ENCODE measurements at places on chromosomes 13 and 19.
A peak's percentile ranks its signal among the peaks of the same experiment; 100 is the strongest.

DNA sequence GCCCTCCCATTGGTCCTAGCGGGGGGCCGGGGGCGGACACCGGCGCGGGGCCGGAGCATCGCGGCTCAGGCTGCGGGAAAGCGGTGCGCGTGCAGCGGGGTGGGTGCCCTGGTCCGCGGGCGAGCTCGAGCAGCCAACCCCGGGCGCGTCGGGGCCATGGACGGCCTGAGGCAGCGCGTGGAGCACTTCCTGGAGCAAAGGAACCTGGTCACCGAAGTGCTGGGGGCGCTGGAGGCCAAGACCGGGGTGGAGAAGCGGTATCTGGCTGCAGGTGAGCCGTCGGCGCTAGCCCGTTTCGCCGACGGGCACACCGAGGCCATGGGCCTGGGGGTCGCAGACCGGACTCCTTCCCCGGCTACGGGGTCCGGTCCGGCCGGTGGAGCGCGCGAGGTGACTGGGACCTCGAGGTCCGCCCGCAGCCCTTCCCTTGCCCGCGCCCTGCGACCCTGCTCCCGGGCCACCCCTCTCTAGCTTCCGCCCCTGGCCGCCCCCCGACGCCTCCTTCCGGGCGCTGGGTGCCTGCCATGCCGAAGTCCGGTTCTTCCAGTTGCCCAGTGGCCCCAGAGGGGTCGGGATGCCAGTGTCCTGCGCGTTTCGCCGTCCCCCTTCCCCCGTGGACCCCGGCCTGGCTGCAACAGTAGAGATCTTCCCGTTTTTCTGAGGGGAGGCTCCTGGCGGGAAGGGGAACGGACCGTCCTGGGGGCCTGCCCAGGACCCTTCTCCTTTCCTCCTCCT, at the start of gene REEP6:
TSS of gene REEP6 (plus strand) at position 68 of the 735 bp plus-strand sequence. CDS start at position 157, 89 bp downstream.
- peak within 1 kb of the TSS; percentile 70 for H3K4me3 ChIP-seq
- no peaks in the 10 kb centered on the region for H3K4me1 ChIP-seq
- no peak for DNase-seq
- peak within 1 kb of the TSS; percentile 8 for H3K27ac ChIP-seq
- H3K36me3 ChIP-seq = no peaks in the 10 kb centered on the region
- peaks cover 8% of the 10 kb centered on the region for H3K27me3 ChIP-seq

DNA sequence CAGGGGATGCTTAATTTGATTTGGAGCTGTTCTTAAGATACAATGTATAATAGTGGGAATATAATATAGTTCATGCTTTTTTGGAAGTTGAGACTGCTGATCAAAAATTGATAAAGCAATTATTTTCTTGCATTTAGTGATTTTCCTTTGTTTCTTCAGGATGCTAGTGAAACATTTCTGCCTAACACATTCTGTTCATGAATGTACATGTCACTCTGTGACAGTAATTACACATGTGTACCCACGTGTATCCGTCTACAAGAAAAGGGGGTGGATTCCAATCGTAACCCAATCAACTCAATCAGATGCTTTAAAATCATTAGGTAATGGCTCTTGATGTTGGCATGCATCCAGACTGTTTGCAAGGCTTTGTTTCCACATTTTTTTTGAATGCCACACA, 5.0 kb upstream of the FRY start:
- no peak overlapping the region for H3K4me3 ChIP-seq
- H3K27ac ChIP-seq = no peak overlapping the region
- DNase-seq = no peak
- H3K27me3 ChIP-seq = no peaks in the 10 kb centered on the region
- H3K4me1 ChIP-seq = peaks cover 6% of the 10 kb centered on the region

DNA sequence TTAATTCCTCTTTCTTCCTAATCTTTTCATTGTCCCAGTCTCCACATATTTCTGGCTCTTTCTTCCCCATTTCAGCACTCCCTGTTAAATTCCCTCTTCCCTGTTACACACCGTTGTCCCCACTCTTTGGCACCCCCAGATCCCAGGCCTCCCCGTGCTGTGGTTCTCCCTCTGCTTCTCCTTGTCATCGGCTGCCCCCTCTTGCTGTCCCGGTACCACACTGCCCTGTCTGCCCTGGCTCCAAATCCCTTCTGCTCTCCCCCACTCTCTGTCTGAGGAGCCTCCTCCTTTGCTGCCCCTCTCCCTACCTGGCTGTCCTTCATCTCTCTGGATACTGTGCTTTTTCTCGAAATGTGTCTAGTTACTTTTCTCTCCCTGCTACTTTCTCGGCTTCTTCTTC, 983 bp downstream of the ZNF415 start:
- H3K27ac ChIP-seq = no peak overlapping the region
- no peak for DNase-seq
- H3K27me3 ChIP-seq = no peaks in the 10 kb centered on the region
- peak overlapping the region; percentile 67 for H3K4me3 ChIP-seq
- H3K36me3 ChIP-seq = no peaks in the 10 kb centered on the region

- H3K27ac ChIP-seq = no peak overlapping the region
- no peaks in the 10 kb centered on the region for H3K4me1 ChIP-seq
- H3K36me3 ChIP-seq = no peaks in the 10 kb centered on the region
- DNase-seq = no peak
These were observed 4.2 kb upstream of the MADCAM1 start for GRCh38 chr19:492091-492531.

- peak within 1 kb of the TSS; percentile 80 for H3K4me3 ChIP-seq
- DNase-seq = peak; percentile 75
- H3K36me3 ChIP-seq = no peaks in the 10 kb centered on the region
- H3K27me3 ChIP-seq = no peaks in the 10 kb centered on the region
- H3K4me1 ChIP-seq = peaks cover 11% of the 10 kb centered on the region
These were observed at the start of gene N4BP2L1 for GRCh38 chr13:32427852-32428580. Gene N4BP2L1 (minus strand): TSS chr13:32428130. CDS start chr13:32428082, 48 bp downstream.

DNA sequence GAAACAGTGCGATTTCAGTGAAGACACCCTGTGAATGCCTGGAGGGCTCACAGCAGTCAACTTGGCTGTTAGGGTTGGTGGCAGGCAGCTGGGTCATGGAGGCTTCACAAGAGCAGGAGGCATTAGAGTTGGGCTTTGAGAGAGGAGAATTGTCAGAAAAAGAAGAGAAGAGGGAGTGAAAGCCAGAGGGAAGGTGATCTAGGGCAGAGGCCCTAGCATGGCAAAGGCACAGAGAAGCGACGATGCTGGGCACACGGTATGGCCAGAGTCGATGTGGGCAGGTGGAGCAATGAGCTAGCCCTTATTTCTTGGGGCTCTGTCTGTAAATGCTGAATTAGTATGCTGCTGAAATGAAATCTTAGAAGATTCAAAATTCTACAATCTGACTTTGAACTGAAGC, 52.6 kb upstream of the OLFM4 start:
- H3K36me3 ChIP-seq = no peaks in the 10 kb centered on the region
- H3K4me3 ChIP-seq = no peak overlapping the region
- no peak for DNase-seq
- H3K27me3 ChIP-seq = no peaks in the 10 kb centered on the region

GRCh38 chr19:51810223-51810622, 15.3 kb downstream of the FPR3 start:
- H3K36me3 ChIP-seq = no peaks in the 10 kb centered on the region
- no peaks in the 10 kb centered on the region for H3K4me1 ChIP-seq
- no peak overlapping the region for H3K4me3 ChIP-seq

- no peaks in the 10 kb centered on the region for H3K27me3 ChIP-seq
- H3K4me3 ChIP-seq = no peak overlapping the region
- H3K4me1 ChIP-seq = peaks cover 28% of the 10 kb centered on the region
- H3K36me3 ChIP-seq = peaks cover 2% of the 10 kb centered on the region
- no peak overlapping the region for H3K27ac ChIP-seq
These were observed 9.7 kb downstream of the CTU1 start for GRCh38 chr19:51098365-51099046.

GRCh38 chr19:41193430-41194156, 574 bp downstream of the CYP2S1 start:
- no peak overlapping the region for H3K27ac ChIP-seq
- H3K27me3 ChIP-seq = peaks cover 70% of the 10 kb centered on the region
- DNase-seq = no peak
- H3K4me1 ChIP-seq = peaks cover 22% of the 10 kb centered on the region

DNA sequence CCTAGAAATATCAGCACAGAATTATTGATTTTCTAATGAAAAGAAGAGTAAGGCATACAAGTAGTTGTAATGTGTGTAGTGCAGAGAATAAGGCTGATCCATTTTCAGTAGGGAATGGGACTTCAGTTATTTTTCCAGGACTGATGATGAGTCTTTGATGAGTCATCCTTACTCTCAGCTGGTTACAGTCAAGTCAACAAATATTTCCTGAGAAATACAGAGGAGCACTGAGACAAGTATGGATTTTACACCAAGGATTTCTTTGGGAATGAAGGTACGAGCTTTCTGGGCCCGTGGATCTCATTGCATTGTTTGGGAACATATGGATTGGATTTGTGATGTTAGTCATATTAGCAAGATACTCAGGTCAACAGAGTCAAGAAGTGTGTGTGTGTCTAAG, 502.7 kb downstream of the FGF9 start:
- H3K27ac ChIP-seq = no peak overlapping the region
- no peaks in the 10 kb centered on the region for H3K27me3 ChIP-seq
- H3K4me1 ChIP-seq = no peaks in the 10 kb centered on the region
- H3K4me3 ChIP-seq = no peak overlapping the region
- no peaks in the 10 kb centered on the region for H3K36me3 ChIP-seq
- DNase-seq = no peak

DNA sequence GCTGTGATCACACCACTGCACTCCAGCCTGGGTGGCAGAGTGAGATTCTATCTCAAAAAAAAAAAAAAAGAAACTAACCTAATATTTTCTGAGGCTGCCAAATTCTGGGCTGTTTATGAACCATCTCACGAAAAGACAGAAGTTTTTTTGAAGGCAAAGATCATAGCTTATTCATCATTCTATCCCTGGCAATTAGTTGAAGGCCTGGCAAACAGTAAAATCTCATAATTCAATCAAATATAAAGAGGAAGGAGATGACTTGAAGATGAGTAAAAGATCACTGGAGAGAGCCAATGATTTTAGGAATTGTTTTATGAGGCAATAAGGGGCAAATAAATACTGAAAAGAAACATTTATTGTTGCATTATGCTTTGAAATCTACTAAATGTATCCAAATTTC, 216.5 kb downstream of the DCLK1 start:
- H3K27me3 ChIP-seq = no peaks in the 10 kb centered on the region
- no peak for DNase-seq
- no peak overlapping the region for H3K27ac ChIP-seq
- H3K4me1 ChIP-seq = no peaks in the 10 kb centered on the region

DNA sequence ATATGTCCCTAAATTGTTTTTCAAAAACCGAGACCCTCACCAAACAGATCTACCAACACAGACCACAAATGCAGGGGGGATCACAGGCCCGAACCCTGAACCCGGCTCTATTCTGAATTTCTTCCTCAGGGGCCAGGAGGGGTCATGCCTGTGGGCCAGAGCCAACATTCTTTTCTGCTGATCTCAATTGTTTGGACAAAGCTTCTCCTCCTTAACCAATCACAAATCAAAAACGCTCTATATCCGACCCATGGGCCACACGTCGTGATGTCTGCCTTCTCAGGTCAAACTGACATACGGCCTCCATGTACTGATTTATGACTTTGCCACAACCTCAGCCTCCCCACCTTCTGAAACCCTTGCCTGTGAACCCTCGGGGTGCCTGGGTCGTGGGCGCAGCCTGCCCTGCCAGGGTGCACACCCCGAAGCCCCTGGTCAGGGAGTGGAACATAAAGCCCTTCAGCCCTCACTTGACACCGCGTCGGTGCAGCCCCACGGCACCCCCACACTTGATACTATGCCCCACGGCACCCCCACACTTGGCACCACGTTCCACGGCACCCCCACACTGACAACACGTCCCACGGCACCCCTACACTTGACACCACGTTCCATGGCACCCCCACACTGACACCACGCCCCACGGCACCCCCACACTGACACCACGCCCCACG, 58.4 kb upstream of the C13orf46 start:
- no peak overlapping the region for H3K27ac ChIP-seq
- no peaks in the 10 kb centered on the region for H3K27me3 ChIP-seq
- no peak overlapping the region for H3K4me3 ChIP-seq
- no peaks in the 10 kb centered on the region for H3K4me1 ChIP-seq

- no peaks in the 10 kb centered on the region for H3K36me3 ChIP-seq
- no peak overlapping the region for H3K27ac ChIP-seq
- DNase-seq = no peak
- no peak overlapping the region for H3K4me3 ChIP-seq
- H3K4me1 ChIP-seq = no peaks in the 10 kb centered on the region
These were observed 240.9 kb upstream of the SERP2 start for GRCh38 chr13:44132710-44133109.

- no peaks in the 10 kb centered on the region for H3K27me3 ChIP-seq
- no peak for DNase-seq
- H3K4me1 ChIP-seq = peaks cover 19% of the 10 kb centered on the region
- no peaks in the 10 kb centered on the region for H3K36me3 ChIP-seq
- no peak overlapping the region for H3K27ac ChIP-seq
These were observed 4.0 kb downstream of the PDS5B start for GRCh38 chr13:32590266-32590665.

DNA sequence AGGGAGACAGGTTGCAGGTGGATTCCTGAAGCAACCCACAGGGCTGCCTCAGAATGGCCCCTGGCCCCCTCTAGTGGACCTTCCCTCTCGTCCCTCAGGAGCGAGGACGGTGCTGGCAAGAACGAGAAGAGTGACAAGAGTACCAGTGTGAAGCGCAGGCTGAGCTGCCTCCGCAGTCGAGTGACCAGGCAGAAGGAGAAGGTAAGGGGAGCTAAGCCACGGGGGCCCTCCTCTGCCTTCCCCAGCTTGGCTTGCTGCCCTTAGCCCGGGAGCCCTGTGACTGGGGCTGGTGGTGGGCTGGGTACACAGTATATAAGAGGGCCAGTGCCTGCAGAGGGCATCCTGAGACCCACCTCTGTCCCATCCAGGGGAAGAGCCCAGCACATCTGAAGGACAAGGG, 34.0 kb downstream of the ARHGEF18 start:
- DNase-seq = no peak
- no peaks in the 10 kb centered on the region for H3K27me3 ChIP-seq
- H3K4me3 ChIP-seq = no peak overlapping the region
- no peak overlapping the region for H3K27ac ChIP-seq
- H3K36me3 ChIP-seq = peaks cover 29% of the 10 kb centered on the region
